ENCODE measurements at places on chromosomes 12 and 14.

DNA sequence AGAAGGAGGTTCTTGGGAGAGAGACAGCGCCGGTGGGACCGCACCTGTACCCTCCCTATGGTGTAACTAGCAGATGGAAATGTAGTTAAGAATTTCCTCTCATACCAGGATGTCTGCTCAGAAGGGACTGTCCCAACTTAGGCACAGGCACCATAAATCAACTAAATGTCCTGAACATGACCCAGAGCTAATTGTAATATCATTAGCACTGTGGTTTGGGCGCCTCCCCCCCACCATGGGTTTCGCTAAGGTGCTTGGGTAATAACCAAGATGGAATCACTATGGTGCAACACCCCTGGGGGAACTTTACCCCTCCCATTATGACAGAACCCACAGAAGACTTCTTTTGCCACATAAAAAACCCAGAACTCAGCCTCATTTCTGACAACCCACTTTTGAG, 15.9 kb downstream of the ZNF641 start:
- no peak for DNase-seq

GRCh38 chr14:55059333-55059732, 7.9 kb downstream of the MAPK1IP1L start:
- DNase-seq: no peak

GRCh38 chr12:42426746-42427145, 100.8 kb downstream of the PPHLN1 start:
- no peak for DNase-seq

GRCh38 chr14:76500480-76500879, 124.5 kb downstream of the ESRRB start:
- DNase-seq: no peak

DNA sequence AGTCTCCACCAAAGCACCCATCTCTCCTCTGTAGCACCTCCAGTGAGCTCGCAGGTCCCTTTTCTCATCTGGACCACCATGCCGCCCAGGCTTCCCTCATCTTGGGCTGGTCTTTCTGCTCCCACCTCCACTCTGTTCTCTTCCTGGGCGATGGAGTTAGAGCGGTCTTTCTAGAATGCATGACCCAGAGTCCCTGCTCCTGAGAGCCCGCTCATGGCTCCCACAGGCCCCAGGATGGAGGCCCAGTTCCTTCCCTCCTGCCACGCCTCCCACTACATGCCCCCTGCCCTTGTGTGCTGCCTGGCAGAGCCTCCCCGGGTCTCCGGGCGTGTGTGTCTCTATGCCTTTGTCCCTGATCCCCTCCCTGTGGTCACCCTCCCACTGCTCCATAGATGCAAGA, 100.7 kb upstream of the RTL1 start:
- no peak for DNase-seq

- DNase-seq: no peak
Observed at GRCh38 chr12:32612658-32613614, 66.2 kb upstream of the DNM1L start.

DNA sequence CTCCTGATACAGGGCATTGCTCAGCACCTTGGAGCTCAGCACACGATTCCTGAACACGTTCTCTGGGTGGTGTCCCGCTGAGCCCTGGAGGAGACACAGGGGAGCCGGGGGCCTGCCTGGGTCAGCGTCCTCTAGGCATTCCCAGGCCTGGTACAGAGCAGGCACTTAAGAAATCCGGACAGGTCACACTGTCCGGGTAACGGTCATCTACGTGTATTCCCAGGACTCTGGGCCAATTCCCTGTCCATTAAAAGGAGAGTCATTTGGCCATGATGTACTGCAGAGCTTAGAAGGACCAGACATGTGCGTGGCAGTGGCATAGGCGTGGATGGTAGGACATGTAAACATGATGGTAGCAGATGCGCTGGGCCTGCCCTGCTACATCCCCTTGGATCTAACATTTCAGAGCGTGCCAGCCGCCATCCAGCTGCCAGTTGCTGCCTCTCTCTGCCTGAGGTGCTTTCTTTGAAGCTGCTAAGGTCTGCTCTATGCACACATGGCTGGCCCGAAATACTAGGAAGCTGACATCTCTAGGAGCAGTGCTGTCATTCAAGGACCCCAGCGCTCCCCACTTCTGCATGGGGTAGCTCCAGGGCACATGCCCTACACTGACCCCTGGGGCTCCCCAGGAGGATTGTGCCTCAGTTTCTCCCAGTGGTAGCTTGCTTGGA, 273.1 kb upstream of the RTL1 start:
- no peak for DNase-seq

- DNase-seq: no peak
Observed at GRCh38 chr12:25730489-25731349, 177.6 kb upstream of the LMNTD1 start.

DNA sequence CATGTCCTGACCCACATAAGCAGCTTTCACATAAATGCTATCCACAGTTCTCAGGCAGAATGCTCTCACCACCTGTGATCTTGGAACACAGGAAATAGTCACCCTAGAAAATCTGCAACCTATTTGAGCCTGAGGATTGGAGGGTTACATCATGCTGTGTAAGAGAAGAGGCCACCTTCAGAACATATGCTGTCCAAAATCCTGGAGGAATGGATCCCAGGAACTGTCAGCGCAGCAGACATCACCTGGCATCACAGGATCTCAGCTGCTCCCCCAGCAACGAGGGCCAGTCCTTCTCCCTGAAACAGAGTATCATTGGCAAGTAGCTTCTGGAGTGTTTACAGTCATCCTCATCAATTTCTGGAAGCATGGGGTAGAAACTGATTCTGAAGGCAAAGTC, 63.2 kb upstream of the LTA4H start:
- DNase-seq: no peak

DNA sequence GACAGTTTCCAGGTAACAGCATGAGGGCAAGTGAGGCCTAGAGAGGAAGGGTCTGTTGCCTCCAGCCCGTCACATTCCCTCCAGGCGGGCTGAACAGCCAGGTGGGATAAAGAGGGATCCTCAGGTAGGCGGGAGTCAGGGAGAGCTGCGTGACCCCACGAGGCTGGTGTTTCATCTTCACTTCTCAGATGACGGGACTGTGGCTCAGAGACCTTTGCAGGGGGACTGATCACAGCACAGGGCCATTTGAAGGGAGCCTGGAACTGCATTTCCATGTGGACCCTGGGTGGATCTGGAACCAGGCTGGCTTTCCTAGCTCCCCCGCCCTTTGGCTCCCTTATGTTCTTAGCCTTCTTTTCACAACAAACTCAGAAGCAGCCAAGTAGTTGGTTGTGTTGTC, 37.4 kb downstream of the SH2B3 start:
- no peak for DNase-seq

GRCh38 chr14:81366214-81366613, 33.9 kb downstream of the STON2 start:
- DNase-seq: no peak

DNA sequence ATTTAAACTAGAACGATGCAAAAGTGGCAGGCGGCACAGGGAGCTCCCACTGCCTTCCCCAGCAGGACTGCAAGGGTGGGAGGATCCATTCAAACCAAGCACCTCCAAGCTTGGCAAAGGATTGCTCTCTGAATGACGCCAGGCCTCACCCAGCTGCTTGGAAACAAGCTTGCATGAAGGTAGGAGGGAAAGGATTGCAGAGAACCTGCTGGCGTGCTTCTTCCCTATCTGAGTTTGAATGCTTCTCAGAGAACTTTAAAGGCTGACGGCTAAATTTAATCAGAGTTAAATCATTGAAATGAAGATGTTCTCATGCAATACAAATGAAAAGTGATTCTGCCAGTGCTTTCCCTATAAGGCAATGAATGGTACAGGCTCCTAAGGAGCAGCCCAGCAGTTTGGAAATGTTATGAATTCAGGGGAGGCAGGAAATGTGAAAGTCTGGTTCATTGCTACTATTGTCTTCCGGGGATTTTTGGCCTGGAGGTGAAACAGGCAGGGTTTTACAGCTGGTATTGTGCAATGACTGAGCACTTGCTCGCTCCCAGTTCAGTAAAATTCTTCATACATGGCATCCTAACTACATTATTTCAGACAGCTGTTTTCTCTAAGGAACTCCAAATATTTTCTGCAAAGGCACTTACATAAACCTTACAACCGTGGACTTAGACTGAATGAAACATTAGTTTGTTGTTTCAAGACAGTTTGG, 31.9 kb upstream of the DUSP6 start:
- no peak for DNase-seq

DNA sequence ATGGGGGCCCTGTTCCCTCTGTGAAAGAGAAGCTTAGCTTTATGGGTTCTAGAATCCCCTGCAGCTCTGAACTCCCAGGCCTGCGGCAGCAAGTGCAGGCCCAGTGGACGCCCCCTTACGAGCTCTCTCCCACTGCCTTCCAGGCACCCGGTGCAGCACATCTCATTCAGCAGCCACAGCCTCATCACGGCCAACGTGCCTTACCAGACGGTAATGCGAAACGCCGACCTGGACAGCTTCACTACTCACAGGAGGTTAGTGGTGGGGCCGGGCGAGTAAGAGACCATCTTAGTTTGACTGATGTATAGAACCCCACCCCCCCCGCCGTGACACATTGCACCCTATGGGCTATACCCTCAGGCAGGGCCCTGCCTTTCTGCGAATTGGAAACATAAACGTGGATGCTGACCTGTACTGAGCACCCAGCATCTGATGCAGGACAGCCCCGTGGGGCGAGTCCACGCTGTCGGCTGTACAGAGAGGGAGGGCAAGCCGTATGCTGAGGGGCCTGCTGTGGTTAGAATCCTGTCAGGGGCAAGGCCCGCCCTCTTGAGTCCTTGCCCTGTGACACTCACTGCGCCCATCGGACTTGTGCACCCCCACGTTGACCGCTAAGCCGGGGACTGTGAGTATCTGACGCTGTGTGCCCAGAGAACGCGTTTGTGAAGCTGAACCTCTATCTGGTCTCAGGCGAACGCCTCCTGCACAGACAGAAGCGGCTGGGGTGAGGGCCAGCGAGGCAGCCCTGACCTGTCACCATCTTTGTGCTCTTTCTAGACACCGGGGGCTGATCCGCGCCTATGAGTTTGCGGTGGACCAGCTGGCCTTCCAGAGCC, 71.7 kb downstream of the TESC start:
- no peak for DNase-seq

DNA sequence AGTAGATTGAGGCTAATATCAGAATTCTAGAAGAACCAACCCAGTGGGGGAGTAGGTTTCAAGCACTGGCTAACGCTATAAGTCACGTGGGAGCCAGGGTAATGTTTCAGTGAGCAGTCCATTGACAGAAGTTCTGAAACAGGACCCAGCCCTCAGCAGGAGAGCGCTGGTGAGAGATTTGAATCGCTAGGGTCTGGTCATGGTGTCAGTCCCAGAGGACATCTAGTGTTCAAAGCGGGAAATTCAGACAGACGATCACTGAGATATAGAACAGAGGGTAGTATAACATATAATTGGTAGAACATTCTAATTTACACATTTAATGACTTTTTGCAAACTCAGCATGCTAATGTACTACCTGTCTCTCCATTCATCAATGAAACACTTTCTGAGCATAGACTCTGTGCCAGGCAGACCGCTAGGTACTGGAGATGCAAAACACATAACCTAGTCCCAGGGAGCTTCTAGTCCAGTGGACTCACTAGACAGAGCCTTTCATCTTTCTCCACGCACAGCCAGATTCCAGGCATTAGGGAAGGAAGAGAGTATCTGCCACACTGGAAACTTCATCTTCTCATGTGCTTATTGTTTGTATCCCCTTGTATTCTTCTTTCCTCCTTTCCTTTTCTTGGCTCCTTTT, 35.4 kb upstream of the RNASE3 start:
- DNase-seq: no peak

Data from NCI-H2029 treated with DMSO at 0.1 percent for 48 hours (cell line).